Left renal cortex interstitium (tissue), 4 donors: ENCODE measurements at places on chromosomes 12 and 14. TPM values are rescaled to one million over a fixed set of nuclear protein-coding genes. Genes with fewer than 3 reads are reported as not detected.

LRP1 gene
- polyA plus RNA-seq, result 93.7 TPM

DCAF4 gene
- 17.3 TPM for polyA plus RNA-seq

PLD4 gene
- polyA plus RNA-seq, result 8.8 TPM

AKAP6 gene
- polyA plus RNA-seq, result 1.8 TPM

PEBP1 gene
- polyA plus RNA-seq, result 353 TPM

SPIC gene
- polyA plus RNA-seq, result not detected

LTB4R gene
- 5.5 TPM for polyA plus RNA-seq

TRPV4 gene
- 15.6 TPM for polyA plus RNA-seq

SIX6 gene
- not detected for polyA plus RNA-seq

CLEC4A gene
- polyA plus RNA-seq, result 2.3 TPM

RNASE7 gene
- 1.2 TPM for polyA plus RNA-seq

PLEKHH1 gene
- polyA plus RNA-seq, result 30.4 TPM

CARMIL3 gene
- polyA plus RNA-seq, result 1.4 TPM

NEUROD4 gene
- not detected for polyA plus RNA-seq
